ENCODE measurements at places on chromosomes 12 and 14.

- no peak for DNase-seq
These were observed 69.4 kb upstream of the ACTN1 start for GRCh38 chr14:69048456-69048855.

- DNase-seq, result no peak
These were observed 46.8 kb downstream of the KCNC2 start for GRCh38 chr12:75162845-75163244.

DNA sequence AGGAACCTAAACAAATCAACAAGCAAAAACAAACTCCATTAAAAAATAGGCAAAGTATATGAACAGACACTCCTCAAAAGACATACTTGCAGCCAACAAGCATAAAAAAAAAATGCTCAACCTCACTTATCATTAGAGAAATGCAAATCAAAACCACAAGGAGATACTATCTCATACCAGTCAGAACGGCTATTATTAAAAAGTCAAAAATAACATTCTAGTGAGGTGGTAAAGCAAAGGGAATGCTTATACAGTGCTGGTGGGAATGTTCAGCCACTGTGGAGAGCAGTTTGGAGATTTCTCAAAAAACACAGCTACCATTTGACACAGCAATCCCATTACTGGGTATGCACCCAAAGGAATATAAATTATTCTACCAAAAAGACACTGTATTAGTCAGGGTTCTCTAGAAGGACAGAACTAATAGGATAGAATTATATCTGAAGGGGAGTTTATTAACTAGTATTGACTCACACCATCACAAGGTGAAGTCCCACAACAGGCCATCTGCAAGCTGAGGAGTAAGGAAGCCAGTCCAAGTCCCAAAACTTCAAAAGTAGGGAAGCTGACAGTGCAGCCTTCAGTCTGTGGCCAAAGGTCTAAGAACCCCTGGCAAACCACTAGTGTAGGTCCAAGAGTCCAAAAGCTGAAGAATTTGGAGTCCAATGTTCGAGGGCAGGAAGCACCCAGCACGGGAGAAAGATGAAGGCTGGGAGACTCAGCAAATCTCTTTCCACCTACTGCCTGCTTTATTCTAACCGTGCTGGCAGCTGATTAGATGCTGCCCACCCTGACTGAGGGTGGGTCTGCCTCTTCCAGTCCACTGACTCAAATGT, 101.6 kb upstream of the KRAS start:
- peak; percentile 13 for DNase-seq

GRCh38 chr12:123253641-123254459, 17.8 kb downstream of the CDK2AP1 start:
- no peak for DNase-seq

- no peak for DNase-seq
These were observed 2.5 kb downstream of the CD163 start for GRCh38 chr12:7501031-7501588.

DNA sequence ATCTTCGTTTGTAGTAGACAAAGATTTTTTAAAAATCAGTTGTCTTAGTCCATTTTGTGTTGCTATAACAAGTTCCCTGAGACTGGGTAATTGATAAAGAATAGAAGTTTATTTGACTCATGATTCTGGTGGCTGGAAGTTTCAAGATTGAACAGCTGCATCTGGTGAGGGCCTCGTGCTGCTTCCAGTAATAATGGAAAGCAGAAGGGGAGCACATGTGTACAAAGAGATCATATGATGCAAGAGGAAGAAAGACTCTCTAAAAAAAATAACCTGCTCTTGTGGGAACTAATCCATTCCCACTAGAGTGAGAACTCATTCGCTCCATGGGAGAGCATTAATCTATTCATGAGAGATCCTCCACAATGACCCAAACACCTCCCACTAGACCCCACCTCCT, 24.8 kb downstream of the MUCL1 start:
- DNase-seq, result peak; percentile 5

DNA sequence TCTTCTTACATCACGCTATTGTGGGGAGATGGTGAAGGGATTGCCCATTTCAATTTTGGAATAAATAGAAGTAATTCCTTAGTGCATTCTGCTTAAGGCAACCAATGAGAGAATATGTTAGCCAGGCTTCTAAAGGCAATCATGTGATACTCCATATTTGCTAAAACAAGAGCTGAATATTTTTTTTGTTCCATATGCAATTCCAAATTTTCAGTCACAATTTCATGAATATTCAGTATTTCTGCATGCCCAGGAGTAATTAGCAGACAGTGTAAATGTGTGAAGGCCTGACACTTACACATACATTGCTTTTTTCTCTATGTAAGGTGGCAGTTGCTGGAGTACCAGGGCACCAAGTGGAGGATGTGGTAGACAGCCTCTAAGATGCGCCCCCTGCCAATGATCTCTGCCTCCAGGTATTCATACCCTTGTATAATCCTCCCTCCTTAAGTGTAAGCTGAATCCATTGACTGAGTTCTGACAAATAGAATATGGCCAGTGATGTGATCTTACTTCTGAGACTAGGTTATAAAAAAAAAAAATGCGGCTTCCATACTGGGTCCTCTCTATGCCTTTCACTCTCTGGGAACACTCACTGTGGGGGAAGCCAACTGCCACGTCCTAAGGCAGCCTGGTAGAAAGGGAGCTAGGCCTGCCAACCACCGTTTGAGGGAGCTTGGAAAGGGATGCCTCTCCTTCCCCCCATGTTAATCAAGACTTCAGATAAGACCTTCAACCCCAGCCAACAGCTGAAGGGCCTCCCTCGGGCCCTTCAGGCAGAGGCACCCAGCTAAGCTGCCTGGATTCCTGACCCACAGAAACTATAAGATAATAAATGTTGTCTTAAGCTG, 62.7 kb upstream of the PTGR2 start:
- no peak for DNase-seq

DNA sequence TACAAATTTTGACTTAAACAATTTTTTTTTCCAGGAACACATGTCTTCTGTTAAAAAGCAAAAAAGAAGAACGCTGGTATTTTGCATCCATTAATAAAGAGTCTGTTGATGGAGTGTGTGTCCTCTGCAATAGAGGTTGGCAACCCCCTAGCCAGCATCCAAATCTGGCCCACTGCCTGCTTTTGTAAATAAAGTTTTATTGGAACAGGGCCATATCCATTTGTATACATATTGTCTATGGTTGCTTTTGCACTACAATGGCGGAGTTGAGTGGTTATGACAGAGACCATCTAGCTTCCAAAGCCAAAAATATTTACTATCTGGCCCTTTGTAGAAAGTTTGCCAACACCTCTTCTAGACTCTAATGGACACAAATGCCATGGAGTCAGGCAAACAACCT, 49.6 kb downstream of the CCDC92 start:
- DNase-seq, result no peak

All from GM23248 (cell line).